ENCODE measurements at places on chromosomes 11 and 22.

DNA sequence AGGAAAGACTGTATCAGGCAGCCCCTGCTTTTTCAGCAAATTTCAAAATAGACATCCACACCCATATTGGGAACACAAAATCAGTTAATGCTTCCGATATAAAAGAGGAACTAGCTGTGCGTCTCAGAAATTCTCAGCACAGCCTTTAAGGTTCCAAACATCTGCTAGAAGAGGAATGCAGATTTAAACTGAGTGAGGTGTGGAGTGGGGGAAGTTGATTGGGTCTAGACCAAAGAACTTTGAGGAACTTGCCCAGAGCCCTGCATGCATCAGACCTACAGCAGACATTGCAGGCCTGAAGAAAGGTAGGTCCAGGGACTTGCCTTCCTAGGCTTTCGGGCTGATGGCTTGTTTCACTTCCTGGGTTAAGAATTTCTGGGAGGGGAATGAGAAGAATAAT lies at the start of gene MS4A4A:
Gene MS4A4A (plus strand): TSS at position 255 of the 400 bp plus-strand sequence. CDS start 10 bp downstream, at position 265.
- DNase-seq: no peak

DNA sequence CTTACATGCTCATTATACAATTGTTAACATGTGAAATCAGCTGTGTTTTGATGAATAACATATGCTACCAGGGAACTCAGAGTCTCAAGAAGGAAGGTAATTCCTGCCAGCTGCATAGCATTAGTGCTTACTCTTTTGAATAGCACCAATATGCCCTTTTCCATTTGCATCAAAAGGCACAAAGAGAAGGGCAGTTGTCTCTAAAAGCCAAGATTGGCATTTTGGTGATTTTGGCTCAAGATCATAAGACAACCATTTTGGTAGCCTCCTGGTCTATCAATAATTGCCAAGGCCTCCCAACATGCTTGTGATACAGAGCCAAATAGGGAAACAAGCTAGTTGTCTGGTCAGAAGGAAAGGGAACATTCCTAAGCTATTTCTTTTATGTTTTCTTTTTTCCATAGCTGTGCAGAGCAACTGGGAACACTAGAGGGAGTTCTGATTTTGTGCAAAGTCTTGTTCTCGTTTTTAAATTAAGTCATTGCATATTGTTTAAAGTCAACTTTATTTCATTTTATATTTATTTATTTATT lies 416.7 kb upstream of the CHORDC1 start:
- DNase-seq: no peak

DNA sequence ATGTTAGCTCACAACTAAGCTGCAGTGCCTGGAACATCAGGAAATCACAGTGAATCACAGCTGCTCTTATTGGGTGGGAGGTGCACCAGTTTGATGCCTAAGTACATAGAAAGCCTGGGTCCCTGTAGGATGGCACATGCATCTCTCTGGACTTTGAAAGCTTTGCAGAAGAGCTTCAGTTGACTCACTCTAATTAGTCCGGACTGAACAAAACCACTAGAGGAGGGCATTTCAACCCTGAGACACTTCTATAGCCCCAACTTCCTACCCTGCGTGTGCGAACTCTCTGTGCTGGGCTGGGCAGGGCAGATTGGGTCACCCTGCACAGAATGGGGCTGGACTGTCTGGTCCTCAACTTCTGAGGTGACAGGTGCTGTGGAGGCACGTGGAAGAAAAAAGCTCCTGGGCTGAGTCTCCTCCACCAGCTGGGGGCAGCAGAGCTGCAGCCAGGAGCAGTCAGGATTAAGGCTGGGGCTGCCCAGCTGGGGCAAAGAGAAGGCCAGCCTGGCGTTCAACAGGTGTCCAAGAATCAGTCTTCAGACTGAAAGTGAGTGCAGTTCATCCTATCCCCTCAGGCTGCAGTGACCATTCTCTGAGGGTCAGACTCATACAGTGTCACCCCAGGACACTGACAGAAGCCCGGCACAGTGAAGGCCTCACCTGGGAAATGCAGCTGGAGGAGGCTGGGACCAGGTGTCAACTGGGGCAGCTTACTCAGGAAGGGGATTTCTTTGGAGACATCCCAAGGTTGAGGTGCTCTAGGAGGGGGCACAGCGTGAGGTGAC lies 22.1 kb downstream of the GGTLC2 start:
- DNase-seq: no peak

- no peak for DNase-seq
Observed at GRCh38 chr22:18997925-18998315, 61.8 kb upstream of the PRODH start.

DNA sequence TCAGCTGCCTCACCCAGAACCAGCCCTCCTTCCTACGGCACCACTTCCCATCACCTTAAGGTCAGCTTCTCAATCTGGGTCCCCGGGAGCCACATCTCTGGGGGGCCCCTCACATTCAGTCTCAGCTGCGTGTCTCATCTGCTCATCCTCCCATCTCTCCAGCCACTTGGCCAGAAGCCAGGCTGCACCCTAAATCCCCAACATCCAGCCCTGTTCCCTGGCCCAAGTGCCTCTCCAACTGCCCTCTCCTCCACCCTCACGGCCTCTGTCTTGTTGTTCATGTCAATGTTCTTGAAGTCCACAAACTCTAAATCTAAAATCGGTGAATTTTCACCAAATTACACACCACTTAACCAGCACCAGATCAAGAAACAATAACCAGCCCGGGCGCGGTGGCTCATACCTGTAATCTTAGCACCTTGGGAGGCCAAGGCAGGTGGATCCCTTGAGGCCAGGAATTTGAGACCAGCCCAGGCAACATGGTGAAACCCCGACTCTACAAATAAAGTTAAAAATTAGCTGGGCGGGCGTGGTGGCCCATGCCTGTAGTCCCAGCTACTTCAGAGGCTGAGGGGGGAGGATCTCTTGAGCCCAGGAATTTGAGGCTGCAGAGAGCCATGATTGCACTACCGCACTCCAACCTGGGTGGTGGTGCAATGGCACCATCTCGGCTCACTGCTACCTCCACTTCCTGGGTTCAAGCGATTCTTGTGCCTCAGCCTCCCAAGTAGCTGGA lies 33.7 kb downstream of the A4GALT start:
- no peak for DNase-seq

DNA sequence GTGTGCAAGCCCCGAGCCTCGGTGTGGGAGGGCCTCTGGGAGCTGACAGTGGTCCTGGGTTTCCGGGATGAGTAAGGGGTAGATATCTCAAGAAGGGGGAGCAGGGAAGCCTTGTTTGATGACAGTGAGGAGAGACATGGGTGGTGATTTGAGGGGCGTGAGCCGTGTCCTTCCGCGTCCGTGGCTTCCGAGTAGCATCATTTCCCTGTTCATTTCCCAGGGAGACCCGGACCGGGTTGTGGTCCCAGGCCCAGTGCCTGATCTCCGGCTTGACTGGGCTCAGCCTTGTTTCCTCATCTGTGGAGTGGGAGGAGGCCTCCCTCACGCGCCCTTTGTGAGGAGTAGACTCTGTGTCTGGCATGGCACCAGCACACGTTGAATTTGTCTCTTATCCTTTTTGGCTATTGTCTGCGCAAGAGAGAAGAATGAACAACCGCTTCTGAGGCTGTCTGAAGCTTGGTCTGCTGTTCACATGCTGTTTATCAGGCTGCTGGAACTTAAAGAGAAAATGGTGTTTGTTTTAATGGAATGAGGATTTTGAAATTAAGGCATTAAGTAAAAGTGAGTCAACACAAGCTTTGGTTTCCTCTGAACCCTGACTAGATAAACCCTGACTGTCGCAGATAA lies 348.5 kb downstream of the TBC1D22A start:
- no peak for DNase-seq

DNA sequence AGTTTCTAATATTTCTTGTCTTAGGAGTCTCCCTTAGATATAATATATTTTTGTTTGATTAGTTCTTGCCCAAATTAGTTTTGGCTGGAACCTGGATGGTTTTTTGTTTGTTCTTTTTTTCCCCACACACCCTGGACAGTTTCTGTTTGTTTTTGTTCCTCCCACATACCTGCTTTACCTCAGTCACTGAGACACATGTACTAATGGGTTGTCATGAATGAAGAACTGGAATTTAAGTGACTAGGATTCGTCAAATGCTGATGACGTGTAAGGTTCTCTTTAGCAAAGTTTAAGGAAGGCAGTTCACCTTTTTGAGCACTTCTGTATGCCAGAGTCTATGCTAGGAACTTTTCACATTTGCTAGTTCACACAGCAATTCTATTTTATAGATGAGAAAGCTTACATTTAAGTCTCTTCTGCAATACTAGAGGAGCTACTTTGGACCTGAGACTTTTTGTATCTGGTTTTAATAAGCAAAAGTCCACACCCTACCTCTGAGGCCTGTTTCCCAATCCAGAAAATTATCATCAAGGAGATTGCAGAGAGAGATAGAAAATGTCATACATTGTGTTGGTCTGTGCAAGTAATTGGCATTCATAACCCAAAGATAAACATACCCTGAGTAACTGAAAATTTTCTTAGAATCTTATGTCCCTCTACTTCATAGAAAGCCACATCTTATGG lies 86.7 kb upstream of the RAB1B start:
- no peak for DNase-seq

DNA sequence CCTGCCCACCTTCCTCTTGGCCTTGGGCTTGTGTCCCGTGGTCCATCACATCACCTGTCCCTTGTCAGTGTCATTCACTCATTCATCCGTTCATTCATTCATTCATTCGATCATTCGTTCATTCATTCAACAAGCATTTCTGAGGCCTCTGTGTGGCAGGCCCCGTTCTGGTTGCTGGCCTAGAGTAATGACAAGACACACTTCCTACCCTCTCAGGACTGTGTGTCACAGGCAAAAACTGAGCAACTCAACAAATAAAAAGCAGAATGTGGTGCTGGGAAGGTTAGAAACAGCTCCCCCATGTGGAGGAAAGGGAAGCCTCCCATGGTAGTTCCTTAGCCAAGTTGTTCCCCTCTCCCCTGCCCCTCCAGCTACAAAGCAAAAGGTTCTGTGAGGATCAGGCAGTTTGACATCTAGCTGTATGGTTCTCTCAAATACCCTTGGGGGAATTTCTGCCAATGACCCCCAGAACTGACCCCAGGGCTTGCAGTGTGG lies 1.6 kb upstream of the OMP start:
- DNase-seq: no peak

GRCh38 chr11:104772806-104773241 lies 125.4 kb downstream of the CASP12 start:
- DNase-seq: no peak

GRCh38 chr22:48345631-48346030 lies 1482.0 kb downstream of the BRD1 start:
- DNase-seq: no peak

GRCh38 chr22:32992821-32993220 lies 65.4 kb downstream of the SYN3 start:
- DNase-seq: no peak

DNA sequence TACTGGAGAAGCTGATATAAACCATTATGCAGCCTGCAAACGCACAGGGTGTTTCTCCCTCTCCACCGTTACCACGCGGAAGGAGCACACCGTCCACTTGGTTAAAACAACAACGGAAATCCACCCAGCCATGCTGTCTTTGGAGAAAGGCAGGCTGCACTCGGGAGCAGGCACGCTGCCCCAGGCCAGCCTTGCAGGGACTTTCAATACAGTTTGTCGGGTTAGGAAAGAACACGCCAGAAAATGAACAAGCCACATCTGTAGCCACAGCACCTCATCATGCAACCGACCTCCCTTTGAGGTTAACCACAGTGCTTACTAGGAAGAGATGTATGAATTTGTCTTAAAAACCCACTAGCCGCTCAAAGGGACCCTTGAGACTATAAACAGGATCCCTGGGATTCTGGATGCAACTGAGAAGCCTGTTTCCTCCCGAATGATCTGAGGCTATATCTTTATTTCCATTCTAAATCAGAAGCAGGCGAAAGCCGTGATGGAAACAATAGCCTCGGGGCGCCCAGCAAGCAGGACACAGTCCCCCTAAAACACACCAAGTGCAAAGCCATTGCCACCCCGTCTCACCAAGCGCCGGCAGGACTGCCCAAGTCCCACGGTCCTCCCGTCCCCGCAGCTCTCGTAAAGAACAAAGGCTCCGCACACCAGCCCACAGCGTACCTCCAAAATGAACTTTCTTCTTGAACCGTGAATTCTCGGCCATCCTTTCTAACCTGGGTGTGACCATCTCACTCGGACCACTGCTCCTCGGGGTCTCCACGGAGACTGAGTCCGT lies 318.9 kb downstream of the CTTN start:
- DNase-seq: no peak

DNA sequence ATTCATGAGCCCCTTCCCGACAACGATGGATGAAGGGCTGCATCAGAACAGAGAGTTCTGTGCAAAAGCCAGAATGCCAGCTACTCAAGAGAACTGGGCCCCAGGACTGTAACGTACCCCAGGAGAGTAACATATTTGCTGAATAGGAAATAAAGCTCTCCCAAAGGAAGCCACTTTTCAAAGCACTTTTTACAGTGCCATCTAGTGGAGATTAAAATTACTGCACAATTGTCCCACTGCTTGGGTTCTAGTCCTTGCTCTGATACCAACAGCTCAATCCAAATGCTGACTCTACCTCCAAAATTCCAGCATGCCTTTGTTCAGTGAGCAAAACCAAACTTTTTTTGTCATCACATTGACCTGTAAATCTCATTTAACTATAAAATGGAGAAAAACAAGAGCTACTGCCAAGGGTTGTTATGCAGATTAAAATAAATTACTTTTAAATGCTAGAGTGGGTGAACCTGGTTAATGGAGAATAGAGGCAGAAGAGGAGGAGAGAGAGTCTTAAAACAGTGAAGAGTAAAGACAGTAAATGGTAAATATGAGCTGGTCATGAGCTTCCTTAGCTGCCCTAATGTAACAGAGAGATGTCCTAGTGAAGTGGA lies 87.6 kb upstream of the FSHB start:
- DNase-seq: no peak

GRCh38 chr11:76678321-76678720 lies 7.8 kb upstream of the LRRC32 start:
- DNase-seq: no peak

DNA sequence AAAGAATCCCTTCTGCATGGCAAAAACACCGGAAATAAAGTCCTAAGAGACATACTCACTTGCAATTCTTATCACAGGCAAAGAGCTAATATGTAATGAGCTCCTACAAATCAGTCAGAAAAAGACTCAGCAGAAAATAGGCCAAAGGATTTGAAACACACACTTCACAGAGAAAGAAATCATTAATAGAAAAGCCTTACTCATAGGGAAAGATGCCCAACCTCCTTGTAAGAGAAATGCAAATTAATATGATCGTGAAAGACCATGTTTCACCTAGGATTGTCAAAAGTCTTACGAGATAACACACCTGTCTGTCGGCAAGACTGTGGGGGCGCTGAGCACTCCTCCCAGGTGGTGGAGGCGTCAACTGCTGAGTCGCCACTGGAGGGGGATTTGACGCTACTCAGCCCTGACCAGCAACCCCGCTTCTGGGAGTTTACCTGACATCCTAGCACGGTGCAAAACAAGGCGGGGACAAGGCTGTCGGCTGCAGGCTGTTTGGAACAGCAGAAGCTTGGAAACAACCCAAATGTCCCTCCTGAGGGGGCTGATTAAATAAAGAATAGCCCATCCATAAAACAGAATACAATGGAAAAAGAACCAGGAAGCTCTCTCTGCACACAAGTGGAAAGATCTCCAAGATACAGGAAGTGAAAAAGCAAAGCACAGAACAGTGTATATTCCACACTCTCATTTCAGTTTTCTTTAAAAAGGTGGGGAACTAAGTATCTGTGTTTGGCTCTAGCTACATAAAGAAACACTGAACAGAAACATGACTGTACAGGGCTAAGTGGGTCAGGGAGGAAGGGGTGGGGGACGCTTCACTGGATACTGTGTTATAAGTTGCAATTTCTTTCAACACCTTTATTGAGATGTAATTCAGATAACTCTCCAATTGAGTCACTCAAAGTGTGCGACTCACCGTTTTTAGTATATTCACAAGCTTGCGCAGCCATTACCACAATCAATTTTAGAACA lies 11.5 kb downstream of the CSNK1E start:
- no peak for DNase-seq
